ENCODE measurements at places on chromosomes 3 and 15.

DNA sequence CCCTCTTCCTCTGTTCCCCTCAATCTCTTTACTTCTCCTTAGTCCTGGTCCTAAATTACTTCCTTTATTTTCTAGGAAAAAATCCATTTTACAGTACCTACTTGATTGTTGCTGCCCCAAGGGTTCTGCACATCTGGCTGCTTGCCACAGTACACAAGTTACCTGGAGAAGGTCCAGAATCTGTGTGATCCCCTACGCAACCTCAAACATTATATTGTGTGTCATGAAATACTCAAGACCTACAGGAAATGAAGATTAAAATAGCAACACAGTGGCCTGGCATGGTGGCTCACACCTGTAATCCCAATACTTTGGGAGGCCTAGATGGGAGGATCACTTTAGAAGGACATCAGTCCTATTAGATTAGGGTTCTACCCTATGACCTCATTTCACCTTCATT lies 48.7 kb downstream of the PRKAR2A start:
- no peak for DNase-seq

- no peak for DNase-seq
Observed at GRCh38 chr3:194161131-194162045, 25.4 kb downstream of the HES1 start.

DNA sequence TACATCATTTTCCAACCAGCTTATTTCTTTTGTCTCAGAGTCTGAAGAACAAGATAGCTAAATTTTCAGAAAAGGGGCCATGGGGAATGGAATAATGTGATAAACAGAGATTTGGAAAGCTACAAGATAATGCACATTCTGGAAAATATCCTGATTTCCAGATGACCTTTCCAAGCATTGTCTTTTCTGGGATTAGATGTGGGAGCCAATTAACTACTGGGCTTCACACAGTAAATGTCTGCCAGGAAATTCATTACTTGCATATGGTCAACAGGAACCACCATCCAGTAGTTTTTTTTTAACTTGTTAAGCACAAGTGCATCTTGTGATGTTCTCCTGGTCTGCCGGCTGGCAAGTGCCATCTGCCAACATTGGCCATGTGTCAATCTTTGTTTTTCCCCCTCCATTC lies 131.1 kb upstream of the BFSP2 start:
- DNase-seq: no peak

DNA sequence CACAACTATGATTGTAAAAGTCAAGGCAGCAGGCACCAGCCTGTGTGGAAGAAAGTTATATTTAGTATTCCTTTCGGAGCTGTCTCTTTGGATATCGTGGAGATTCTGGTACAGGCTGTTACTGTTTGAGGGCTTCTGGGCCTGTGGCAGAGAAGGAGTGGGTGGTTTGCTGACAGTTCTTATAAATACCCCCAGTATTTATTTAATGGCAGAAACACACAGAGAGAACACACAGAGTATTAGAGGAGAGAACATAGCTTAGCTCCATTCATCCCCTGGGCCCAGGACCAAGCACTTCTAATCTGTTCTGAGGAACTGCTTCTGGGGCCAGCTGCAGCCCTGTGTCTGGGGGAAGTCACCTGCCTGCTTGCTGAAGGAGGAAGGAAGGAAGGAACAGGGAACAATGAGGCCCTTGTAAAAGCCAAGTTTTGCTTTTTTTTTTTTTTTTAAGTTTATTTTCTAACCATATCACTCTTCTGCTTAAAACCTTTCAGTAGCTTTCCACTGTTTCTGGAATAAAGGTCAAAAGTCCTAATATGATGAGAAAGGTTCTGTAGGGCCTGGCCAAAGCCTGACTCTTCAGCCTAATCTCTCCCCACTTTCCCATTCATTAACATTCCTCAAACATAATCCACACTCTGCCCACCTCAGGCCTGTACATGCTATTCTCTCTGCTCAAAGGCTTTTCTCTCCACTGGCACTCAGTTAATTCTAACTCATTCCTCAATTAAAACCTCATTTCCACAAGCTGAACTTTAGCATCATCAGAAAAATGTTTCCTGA lies 11.8 kb upstream of the PP2D1 start:
- DNase-seq: no peak

DNA sequence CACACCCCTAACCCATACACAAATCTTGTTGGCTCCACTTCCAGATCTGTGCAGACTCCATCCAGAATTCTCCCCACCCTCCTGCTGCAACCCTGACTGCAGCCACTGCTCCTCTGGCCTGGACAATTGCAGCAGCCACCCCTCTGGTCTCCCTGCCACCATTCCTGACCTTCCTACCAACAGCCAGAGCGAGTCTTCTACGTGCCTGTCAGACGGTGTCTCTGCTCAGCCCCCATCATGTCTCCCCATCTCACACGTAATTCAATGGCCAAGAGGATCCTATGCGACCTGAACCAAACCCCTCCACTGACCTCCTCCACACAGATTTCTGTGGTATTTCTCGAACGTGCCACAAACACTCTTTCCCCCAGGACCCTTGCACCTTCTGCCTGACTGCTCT lies 103.3 kb downstream of the TPRA1 start:
- no peak for DNase-seq

DNA sequence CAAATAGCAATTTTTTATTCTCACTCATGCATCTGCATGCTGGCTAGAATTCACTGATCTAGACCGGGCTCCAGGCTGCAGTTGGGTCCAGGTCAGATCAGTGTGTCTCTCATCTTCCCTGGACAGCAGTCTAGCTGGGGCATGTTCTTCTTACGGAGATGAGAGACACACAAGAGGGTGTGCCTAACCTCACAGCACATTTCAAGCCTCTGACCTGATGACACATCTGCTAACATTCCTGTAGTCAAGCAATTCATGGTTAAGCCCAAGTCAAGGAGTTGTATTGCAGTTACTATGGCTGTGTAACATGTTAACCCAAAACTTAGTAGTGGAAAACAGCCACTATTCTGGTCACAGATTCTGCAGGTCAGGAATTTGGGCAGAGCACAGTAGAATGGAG lies 13.1 kb downstream of the BSN start:
- DNase-seq: no peak

- DNase-seq: no peak
Observed at GRCh38 chr3:9625656-9626055, 23.6 kb upstream of the MTMR14 start.

- DNase-seq: no peak
Observed at GRCh38 chr3:66889750-66890494, 108.2 kb upstream of the KBTBD8 start.

- DNase-seq: no peak
Observed at GRCh38 chr15:68382286-68383007, 49.5 kb downstream of the ITGA11 start.

DNA sequence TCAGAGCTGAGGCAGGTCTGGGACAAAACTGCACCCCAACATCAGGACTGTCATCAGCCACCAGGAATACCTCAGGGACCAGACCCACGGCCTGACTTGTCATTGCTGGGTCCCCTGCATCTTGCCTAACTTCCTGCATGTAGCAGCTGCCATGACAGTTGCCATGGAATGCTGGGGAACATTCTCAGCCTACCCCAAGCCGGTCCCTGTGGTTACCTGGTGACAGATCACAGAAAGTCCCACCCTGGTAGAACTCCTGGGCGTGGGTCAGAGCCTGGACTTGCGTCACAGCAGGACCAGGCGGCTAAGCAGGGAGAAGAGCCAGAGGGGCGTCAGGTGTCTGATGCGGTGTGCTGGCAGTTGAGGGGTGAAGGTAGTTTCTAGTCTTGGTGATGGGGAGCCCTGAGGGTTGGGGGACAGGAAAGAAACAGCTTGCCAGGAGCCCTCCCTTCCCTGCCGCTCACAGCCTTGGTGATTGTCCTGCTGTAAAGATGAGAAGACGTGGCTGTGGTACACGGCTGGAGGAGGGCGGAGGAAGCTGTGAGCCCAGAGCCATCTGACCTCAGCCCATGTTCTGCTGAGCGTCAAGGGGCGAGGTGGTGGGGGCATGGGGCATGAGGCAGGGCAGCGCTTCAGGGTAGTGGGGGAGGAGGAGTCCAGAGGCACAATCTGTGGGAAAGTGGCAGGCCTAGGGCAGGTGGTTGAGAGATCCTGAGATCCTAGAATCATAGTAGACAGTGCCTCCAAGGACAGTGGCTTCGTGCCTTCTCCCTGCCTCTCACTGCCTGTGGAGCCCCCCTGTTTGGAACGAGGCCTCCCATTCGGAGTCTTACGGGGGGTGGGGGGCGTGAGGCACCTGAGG lies 5.4 kb downstream of the H1-8 start:
- no peak for DNase-seq

DNA sequence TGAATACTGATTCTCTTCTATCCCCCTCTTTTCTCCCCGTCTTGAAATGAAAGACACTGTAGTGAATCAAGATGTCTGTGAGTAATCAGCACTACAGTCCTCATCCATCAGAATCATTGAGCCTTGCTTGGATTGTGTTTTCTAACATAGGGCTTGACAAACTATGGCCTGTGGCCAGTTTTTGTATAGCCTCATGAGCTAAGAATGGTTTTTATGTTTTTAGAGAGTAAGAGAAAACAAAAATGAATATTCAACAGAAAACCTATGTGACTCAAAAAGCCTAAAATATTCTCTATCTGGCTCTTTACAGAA lies 55.2 kb downstream of the PPM1L start:
- DNase-seq: no peak

- DNase-seq: no peak
Observed at GRCh38 chr3:95172164-95172943, 1109.5 kb downstream of the NSUN3 start.

DNA sequence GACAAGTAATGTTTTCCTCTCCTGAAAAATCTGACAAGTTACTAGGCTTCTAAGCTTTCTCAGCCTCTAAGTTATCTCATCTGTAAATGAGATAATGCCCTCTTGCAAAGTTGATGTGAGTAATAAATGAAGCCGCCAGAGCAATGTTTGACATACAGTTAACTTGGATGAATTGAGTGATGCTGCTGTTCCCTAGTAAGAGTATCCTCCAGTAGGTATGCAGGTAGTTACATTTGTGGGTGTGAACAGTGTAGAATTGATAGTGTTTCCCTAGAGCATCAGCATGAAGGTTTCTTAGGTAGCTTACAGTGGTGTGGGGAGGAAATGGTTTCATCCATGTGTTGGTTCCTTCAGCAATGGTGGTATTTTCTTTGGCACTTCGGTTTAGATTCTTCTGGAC lies 3.4 kb downstream of the ATP2C1 start:
- no peak for DNase-seq

DNA sequence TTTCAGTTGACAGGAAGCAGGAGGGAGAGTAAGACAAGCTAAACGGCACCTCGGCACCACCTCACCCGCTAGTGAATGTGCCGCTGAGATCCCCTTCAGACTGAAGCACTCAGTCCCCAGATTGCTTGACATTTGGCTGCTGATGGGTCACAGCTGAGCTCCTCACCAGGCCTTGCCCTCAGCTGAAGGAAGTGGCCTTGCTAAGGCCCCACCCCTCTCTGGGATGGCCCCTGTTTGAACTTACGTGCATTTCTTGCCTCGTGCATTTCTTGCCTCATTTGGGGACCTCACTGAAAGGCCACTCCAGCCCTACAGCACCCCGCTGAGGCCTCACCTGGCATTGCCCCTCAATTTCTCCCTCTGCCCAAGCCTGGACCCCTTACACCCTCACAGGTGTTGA lies 39.8 kb downstream of the EOGT start:
- DNase-seq: no peak

DNA sequence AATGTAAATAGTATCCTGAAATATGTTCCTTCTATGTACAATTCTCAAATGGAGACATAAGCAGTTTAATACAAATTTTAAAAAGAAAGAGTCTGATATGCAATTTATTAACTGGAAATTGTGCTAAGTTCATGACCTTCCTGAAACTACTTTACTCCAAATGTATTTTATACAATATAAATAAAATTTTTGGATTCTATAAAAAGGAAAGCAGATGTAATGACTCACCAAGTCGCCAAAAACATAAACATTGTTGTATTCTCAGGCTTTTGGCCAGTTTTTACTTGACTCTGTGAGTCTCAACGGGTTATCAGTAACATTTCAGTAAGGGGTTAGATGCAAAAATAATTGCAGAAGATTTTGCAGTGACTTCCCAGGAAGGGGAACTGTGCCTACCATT lies 948.2 kb downstream of the EPHA3 start:
- no peak for DNase-seq

DNA sequence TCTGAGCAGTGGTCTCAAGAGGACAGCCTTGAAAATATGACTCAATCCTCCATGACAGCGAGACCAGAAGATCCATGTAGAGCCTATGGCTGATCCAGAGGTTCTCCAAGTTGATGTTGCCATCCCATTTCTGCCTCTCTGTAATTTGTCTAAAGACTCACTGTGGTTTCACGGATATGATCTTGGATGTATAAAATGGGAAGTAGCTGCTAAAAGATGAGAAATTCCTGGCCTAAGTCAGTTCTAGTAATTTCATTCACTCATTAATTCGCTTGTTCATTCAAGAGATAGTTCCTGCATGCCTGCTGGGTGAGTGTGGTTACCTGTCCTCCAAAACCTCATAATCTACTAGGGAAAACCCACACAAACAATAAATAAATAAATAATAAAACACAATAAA lies 145.9 kb downstream of the TNIK start:
- DNase-seq: no peak

GRCh38 chr15:99421172-99421656 lies 144.6 kb upstream of the MEF2A start:
- DNase-seq: peak; percentile 68

DNA sequence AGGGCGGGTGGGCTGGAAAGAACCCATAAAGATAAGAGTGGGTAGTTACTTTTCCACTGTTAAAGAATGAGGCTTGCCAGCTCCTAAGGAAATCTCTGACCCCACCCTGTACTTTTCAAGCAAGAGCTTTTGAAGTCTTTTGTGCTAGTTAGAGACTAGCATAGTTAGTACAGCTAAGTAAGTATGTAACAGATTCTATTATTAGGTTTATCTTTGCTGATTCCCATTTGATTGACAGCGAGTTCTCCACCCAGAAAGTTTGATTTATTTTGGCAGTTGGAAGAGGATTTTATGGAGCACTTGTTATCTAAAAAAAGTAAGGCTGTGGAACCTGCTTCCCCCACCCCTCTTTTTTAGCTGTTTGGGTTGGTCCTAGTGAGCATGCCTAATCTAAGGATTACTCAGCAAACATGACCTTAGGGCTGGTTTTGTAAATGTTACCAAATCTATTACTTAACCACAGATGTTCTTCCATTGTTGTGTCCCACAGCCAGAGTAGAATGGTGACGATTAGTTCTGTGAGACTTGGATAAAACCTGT lies 57.6 kb downstream of the FNDC3B start:
- no peak for DNase-seq

GRCh38 chr15:48896869-48897814 lies 19.2 kb downstream of the EID1 start:
- DNase-seq: no peak

DNA sequence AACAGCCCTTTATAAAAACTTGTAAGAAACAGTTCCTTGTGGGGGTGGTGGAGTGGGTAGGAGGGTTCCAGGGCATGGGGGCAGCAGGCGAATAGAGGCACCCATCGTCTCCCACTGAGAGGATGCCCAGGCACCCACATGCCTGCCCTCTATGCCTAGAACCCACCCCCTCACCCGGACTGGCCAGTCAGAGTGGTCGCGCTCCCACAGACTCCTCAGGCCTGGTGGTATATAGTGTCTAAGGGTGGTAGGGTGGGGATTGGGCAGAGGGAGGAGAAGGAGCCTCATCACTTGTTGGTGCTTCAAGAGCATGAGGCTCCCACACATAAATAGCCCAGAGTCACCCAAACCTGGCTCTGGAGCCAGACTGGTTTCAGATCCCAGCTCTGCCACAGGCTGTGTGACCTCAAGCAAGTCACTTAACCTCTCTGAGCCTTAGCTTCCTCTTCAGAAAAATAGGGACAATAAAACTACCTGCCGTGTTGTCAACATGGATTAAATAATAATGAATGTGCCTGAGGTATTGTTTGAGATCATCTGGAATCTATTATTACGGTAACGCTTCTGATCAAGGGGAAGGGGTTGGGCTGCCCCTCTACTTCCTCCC lies 262.1 kb downstream of the UACA start:
- DNase-seq: peak; percentile 51

- DNase-seq: no peak
Observed at GRCh38 chr15:37900326-37901221, 33.9 kb upstream of the TMCO5A start.
